Skeletal muscle cell (primary cell): ENCODE measurements at places on chromosomes 16 and 17.

GRCh38 chr16:83002351-83003334, 375.9 kb downstream of the CDH13 start:
- no peak for DNase-seq

DNA sequence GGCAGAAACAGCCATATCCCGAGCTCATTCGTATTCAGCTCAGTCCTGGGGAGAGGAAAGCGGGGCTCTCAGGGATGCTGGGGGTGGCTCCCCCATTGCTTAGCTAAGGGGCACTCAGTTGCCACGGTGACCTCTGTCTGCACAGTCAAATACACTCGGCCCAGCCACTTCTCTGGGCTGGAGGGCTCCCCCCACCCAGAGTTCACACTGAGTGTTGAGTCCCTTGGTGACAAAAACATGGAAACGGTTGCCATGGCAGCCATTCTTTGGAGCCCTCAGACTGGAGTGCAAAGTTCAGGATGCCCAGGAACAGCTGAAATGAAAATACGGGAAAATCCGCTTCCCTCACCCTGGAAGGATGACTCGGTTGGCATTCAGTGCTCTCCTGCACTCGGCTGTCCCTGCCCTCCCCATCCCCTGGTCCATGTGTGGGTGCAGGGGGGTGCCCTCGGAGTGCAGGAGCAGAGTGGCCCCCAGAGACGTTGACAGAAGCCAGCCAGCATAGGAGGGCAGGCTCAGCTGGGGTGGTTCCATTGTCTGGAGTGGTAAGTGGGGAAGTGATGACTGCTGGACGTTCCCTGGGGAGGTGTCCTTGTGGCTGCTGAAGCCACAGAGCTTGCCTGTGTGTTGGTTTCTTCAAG, 216.5 kb downstream of the NTN1 start:
- DNase-seq = no peak

DNA sequence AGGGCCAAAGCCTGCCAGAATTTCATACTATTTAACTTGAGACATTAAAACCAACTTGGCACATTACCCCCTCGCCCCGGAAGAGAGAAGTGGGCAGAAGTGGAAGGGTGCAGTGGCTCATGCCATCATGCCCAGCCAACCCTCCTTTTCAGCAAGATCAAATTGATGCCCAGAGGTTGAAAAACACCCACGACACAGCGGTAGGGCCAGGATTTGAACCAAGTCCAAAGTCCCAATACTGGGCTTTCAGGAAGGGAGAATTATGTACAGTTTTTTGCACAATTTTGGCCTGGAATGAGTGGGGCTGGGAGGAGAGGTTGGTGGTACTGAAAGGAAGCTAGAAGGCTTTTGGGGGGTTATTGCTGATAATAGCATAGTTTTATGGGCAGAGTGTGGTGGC, 11.0 kb downstream of the PDP2 start:
- DNase-seq = no peak

- DNase-seq = no peak
These were observed 136.5 kb upstream of the CCL2 start for GRCh38 chr17:34118564-34118963.

GRCh38 chr16:81554979-81555378, 110.4 kb downstream of the CMIP start:
- no peak for DNase-seq

DNA sequence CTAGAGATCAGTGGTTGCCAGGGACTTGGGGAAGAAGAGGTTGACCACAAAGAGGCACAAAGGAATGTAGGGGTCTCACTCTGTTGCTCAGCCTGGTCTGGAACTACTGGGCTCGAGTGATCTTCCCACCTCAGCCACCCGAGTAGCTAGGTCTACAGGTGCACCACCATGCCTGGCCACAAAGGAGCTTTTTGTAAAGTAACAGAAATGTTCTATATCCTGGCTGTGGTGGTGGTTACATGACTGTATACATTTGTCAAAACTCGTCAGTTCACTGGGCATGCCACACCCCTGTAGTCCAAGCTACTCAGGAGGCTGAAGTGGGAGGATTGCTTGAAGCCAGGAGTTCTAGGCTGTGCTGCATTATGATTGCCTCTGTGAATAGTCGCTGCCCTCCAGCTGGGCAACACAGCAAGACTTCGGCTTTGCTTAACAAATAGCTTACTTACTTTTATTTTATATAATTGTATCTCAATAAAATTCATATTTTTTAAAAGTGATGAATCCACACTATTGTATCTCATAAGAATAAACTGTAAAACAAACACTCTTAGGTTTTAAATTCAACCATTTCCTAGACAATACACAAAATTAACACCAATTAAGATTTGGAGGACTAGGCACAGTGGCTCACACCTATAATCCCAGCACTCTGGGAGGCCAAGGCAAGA, 5.0 kb downstream of the SKA2 start:
- DNase-seq = no peak

GRCh38 chr16:84459941-84460405, 44.5 kb downstream of the MEAK7 start:
- DNase-seq = no peak

GRCh38 chr17:28955408-28955807, 4.1 kb upstream of the PHF12 start:
- no peak for DNase-seq

DNA sequence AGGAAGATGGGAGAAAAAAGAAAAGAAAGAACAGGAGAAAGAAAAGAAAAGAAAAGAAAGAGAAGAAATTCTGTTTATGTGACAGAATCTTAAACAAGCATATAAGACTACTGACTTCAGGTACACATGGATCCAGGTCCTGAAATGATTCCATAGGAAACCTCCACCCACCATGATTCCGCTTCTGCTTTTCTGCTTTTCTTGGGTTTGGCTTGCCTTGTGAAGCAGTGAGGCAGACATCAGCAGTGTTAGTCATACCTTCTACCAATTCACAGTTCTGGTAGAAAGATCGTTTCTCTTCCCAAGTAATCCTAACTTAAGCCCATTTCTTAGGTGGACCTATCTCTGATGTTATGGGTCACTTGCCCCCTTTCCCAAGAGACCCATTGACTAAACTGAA, 660.1 kb upstream of the RBFOX1 start:
- DNase-seq = no peak

- no peak for DNase-seq
These were observed 218.7 kb downstream of the NTN1 start for GRCh38 chr17:9239793-9240658.
